ENCODE measurements at places on chromosomes 3 and 15.

GRCh38 chr3:108412121-108412750 lies 98.2 kb downstream of the MYH15 start:
- DNase-seq: no peak

GRCh38 chr3:56800130-56800831 lies 1.5 kb downstream of the ARHGEF3 start:
- no peak for DNase-seq

GRCh38 chr3:74590620-74591262 lies 23.7 kb downstream of the CNTN3 start:
- no peak for DNase-seq

GRCh38 chr3:101281521-101282030 lies 38.8 kb downstream of the IMPG2 start:
- no peak for DNase-seq

DNA sequence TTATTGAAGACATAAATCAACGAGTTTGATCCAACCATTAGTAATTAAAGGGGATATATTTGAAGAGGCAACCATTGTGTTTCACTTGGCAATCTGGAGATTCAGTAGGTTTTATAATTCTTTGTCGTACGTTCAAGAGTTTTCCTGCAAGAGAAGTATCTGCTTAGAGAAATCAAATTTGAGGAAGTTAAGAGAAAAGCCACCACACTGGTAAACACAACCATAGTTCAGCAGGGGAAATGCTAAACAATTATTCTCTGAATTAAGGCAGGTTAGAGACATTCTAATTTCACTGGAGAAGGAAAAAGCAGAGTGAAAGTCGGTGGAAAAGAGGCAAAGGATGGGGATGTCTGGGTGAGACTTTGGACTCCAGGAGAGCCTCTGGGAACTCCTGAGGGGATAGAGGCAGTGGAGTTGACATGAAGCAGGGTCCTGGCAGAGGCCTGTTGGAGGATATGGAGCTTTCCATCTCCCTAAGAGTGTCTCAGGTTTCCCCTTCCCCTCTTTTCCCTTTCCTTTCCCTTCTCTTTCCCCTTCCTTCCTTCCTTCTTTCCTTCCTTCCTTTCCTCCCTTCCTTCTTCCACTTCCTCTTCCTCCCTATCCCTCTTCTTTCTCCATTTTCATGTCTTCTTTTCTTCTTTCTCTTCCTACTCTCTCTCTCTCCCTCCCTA lies 26.5 kb downstream of the SPINK8 start:
- DNase-seq: no peak

DNA sequence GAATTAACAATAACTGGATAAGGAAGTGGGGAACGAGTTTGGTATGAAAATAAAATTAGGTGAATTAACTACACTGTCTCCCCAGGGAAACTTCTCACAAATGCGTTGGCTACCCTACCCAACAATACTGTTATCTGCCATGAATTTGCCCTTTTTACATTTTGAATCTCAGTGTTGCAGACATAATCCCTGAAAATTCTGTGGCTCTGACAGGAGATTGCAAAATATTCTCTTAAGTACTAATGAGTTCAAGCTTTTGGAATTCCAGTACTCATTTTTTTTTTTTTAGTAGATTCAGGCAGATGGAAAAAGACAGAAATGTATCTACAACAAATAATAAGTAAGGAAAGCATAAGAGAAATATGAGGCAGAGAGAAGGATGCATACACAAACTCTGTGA lies 332.6 kb downstream of the LSAMP start:
- no peak for DNase-seq

Measured in neural crest cell (in vitro differentiated cells).